ENCODE measurements at places on chromosomes 16 and 17.

DNA sequence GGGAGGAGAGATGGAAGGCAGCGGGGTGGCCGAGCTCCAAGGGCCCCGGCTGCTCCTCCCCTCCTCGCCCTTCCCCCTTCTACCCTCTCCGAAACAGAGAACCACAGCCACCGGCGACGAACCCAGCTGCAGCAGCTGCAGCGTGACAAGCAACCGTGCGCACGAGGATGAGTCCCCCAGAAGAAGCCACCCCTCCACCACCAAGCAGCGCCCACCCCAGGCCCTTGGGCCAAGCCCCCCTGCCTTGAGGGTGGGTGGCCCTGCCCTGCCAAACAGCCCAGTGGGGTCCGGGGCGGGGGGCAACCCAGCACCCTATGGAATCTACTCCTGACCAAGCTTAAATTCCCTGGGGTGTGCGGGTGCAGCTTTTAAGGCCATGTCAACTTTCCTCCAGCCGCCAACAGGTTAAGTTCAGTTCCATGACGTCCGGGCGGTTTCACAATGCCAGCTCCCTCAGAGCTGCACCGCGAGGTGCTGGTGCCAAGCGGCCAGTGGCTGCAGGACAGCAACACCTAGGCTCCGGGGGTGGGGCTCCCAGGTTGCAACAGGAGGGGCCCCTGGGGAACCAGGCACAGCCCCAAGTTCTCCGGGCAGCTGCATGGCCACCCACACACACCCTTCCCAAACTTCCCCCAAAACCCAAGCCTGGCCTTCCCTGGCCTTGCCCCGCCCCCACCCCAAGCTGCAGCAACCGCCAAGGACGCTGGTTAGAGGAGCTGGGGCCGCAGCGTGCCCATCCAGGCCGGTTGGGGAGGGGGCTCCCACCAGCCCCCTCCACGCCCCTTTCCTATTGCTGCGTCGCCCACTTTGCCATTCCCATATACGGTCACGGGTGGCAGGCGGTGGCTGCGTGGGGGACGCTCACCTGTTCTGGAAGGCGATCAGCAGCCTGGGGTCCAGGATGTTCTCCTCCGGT is 2.0 kb downstream of the CBX4 start:
- DNase-seq, result peak; percentile 53

DNA sequence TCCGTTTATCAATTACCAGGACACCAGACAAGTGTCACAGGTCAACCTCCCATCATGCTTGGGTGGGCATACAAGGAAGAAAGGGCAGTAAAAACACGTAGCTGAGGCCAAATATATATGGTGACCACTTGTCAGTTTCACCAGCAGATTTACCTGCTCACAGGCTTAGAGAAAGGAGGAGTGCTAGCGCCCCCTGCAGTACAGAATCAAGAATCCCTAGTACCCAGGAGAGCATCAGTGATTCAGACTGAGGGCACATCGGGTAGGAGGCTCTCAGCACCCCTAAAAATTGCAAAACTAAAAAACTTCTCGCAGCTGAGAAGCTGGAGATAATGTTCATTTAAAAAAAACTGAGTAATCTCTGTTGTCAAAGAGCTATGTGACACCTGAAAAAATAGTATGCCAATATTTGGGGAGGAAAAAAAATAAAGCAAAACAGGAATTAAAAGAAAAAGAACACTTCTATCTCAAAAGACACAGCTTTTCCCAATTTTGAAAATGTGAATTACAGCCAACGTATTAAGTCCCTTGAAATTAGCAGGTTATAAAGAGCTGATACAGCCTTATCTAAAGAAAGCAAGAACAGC is 21.2 kb upstream of the MON1B start:
- DNase-seq, result peak; percentile 36

DNA sequence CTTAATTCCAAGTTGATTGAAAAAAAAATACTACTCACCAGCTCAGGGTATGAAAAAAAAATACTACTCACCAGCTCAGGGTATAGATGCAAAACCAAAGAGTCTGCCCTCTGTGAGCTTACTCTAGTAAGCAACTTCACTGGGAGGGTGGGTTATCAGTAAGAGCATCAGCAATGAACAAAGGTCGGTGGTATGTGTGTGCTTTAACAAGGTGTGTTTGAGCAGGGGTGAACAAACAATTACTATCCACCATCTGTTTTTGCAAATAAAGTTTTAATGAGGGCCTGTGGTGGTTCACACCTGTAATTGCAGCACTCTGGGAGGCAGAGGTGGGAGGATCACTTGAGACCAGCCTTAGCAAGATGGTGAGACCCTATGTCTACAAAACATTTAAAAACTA is 20.0 kb downstream of the NUFIP2 start:
- DNase-seq, result no peak

DNA sequence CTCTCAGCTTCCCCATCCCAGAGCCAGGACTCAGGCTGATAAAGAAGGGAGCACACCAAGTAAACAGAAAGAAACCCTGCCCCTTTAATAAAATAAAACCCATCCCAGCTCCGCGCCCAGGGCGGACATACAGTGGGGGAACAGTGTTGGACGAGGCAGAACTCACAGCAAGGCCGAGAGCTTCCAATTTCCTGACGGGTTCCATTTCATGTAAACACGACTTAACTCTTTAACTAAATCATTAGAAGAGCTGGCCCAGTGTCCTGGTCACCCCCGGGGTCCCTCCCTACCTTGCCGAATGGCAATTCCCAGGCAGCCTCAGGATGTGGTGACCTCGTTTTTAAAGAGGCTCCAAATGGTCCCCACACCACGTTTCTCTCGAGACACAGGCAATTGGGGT is 340.7 kb downstream of the FOXL1 start:
- no peak for DNase-seq

- no peak for DNase-seq
Measured at GRCh38 chr16:88310796-88311605, 71.8 kb upstream of the ZNF469 start.

GRCh38 chr16:336269-336668 is 16.3 kb downstream of the AXIN1 start:
- no peak for DNase-seq

DNA sequence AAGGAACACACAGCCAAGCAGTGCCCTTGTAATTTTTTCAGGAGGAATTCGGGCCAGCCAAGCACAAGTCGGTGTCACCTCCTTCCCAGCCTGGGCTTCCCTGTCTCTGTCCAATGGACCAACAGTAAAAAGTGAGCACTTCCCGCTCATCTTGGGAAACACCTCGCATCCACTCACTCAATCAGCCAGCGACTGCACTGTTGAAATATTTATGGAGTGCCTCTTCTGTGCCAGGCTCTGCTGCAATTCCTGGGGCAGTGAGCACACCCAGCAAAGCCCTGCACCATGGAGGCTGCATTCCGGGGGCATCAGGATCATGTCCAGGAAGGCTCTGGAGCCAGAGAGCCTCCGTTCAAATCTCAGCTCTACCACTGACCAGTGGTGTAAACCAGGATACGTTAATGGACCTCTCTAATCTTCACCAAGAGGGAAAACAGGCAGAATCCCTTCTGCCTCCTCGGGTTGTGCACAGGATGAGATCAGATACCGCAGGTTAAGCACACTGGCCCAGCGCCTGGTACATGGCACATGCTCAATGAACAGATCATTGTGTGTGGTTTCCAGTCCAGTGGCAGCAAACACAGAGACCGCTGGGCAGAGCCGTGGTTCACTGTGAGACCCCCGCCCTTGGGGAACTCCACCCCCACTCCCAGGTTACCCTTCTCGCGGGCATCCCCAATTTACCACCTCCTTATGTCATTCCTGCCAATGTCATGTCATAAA is 194.3 kb downstream of the ZNF423 start:
- DNase-seq, result no peak

GRCh38 chr16:84943620-84944019 is 67.7 kb downstream of the ZDHHC7 start:
- no peak for DNase-seq

GRCh38 chr17:40909755-40910154 is 24.7 kb upstream of the KRT20 start:
- peak; percentile 27 for DNase-seq

DNA sequence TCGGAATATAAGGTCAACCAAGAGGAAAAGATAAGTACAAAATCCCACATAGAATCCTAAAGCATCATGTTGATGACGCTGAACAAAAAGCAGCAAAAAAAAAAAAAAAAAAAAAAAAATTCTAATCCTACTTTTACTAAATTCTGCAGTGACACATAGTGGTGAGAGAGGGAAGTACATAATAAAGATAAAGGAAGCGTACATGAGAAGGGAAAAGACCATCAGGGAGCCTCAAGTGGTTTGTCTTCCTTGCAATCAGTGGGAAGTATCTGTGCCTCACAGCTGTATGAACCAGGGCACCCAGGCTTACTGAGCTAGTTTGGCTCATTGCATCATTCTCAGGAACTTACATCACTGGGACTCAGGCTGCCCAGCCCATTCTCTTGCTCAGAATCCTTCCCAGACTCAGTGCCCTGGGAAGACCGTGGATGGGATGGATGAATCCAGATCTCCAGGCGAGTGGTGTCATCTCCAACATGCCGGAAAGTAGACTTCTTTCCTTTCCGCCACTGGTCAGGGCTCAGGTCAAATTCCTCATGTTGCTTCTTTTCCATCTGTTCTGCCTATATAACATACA is 21.2 kb downstream of the SMG6 start:
- peak; percentile 15 for DNase-seq

GRCh38 chr16:52929478-52930400 is 123.0 kb downstream of the CHD9NB start:
- DNase-seq, result peak; percentile 24

DNA sequence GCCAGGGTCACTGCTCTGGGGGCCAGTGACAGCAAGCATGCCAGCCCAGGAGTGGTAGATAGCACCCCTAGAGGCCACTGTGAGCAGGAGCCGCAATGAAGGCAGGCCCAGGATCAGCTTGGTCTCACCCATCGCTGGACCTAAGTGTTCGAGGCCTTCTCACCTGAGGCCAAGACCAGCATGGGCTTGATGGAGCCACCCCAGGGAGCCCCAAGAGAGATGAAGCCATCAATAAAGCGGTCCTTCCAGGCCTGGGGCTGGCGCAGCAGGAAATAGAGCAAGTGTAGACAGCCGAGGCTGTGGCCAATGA is 1.8 kb downstream of the LCAT start:
- DNase-seq, result no peak

DNA sequence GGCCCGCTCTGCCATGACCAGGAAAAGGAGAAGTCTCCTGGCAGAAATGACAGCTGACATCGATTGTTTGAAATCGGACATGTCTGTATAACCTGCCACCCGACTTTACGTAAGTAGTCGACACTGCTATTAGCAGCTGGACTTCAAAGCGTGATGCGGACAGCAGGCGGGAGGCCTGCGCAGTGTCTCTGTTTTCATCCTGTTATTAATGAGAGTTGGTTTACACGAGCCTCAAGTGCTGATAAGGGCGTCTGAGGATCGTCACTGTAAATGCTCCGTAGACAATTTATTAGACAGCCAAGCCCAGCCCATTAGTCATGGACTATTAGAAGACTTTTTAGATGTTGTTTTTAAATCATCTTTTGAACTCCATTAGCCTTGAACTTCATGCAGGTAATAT is 328.3 kb downstream of the FOXL1 start:
- no peak for DNase-seq

DNA sequence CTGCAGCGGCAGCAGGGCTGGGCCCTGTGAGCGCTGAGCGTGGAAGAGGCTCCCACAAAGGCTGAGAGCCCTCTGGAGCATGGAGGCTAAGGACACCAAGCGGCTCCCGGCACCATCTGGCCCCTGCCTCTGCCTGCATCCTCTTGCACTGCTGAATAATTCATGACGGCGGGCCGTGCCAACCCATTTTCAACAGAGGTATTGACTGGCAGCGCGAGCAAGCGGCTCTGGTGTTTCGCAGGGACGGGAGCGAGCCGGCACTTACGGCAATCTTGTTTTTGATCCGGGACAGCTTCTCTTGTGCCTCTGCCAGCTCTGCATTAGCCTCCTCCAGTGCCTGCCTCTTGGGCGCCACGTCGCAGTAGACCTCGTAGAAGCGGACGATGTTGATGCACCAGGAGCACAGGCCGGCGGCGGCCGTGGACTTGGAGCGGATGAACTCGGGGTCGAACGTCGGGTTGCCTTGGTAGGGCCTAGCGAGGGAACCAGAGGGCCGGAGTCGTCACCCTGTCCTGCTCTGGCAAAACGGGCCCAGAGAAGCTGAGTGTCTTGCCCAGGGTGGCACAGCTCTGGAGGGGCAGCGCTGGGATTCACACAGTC is 80.4 kb downstream of the PGS1 start:
- no peak for DNase-seq

DNA sequence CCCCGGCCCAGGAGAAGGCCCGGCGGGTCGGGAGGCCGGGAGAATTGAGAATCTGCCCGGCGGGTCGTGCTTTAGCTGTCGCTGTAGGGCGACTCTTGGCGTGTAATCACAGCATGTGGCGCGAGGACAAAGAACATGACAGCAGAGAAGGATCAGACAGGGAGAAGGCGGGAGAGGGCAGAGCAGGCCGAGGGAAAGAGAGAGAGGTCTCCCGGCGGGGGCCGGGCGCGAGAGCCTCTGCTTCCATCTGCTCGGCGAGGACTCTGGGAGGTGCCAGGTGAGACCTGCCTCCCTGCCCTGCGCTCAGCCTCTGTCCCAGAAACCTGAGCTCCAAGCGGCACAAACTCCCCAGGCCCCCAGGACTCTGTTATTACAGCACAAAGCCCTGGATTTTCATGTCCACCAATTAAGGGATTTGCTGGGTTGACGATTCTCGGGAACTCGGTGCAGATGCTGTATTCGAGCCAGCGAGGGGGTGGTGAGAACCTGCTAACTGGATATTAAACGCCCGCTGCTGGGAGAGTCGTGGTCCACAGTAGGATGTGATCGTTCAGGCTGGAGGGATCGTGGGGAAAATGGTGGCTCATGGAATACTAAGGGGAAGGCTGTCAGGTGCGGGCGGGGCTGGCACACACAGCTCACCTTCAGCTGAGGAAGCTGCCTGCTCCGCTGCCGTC is 172.0 kb upstream of the CIBAR2 start:
- DNase-seq, result no peak

- no peak for DNase-seq
Measured at GRCh38 chr16:56389554-56389953, 35.8 kb downstream of the AMFR start.

- no peak for DNase-seq
Measured at GRCh38 chr16:1494711-1495110, 1.6 kb downstream of the TELO2 start.

DNA sequence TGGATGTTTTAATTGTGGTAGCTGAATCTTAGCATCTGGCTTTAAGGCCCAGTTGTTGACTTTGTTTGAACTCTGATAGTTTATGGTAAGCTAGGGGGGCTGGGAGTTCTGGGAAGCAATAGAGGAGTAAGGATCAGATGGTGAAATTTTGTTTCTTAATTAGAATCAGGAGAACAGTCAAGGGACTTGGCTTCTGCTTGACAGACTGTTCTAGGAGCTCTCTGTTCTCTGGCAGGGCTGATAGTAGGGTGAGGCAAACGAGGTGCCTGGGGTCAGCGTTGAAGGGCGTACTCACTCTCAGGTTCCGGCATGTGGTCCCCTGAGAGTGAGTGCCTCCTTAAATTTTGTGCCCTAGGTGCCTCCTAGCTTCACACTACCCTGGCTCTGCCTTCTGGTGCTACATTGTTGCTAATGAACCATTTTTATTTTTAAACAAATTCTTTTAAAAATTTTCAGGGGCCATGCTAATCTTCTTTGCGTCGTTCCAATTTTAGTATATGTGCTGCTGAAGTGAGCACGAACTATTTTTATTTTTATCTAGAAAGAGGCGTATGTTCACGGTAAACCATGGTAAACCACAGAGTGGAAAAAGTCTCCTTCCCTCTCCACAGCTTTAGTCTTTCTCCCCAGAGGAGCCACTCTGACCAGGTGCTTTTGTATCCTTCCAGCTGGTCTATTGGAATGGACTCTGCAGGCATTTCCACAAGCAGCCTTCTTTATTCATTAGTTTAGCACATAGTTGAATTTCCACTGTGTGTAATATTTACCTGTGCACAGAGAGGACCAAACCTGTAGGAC is 19.7 kb downstream of the SLC7A6 start:
- DNase-seq, result no peak

Data from NCI-H510A treated with DMSO at 0.1 percent for 48 hours (cell line).